Activated naive CD4-positive, alpha-beta T cell treated with Interleukin-2 at 50 U/mL for 16 hours (primary cell): ENCODE measurements at places on chromosomes 5 and 9.

DNA sequence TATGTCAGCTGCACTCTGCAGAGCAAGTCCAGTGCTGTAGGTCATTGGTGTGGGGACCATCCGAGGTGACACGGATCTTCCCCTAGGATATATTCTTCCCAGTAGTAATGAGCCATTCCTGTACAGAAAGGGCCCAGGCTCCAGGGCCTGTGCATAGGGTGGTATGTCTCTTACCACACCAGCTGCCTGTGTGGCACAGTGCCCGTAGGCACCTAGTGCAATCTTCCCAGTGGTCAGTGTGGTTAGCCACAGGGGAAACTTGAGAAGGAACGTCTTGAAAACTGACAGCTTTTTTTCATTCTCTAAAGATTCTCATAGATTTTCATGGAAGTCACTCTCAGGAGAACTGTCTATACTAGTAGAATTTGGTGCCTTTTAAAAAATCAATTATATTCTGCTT lies 39.8 kb downstream of the CYSTM1 start:
- no peak for DNase-seq

DNA sequence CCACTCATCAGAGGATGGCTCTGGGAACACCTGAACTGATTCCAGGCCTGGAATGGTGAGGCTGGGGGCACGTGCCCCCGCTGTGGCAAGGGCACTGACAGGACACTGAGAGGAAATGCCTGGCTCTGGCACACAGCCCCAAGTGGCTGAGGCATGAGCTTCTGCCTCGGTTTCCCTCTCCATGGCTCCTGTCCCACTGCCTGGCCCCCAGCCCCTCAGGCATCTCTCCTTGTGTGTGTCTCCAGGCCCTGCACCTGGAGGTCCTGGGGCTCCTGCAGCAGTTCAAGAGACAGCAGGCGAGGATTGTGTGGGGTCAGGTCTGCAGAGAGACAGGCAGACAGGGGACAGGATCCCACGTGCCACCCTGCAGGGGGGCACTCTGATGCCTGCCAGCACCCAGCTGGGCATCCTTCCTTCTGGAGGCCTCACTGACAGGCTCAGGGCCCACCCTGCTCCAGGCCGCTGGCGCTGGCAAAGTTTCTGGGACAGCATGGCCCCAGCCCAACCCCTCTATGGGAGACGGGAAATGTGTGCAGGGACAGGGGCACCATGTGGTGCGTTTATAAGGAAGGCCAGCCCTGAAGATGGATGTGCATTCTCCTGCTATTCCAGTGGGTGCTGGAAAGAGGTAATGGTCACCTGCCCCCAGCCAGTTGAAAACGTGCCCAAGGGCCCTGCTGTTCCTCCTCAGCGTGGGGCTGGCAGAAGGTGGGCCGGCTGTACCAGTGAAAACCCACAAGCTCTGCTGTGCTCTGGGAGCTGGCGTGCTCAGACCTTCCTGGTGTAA lies 66.0 kb downstream of the RASGEF1C start:
- DNase-seq: no peak

GRCh38 chr5:115393239-115393638 lies 96.8 kb upstream of the CCDC112 start:
- DNase-seq: no peak

- DNase-seq: no peak
These were observed 60.2 kb upstream of the SRP19 start for GRCh38 chr5:112800891-112801290.

- DNase-seq: no peak
These were observed 118.0 kb upstream of the TNPO1 start for GRCh38 chr5:72698481-72698880.

GRCh38 chr9:127524373-127524772 lies 73.1 kb downstream of the LRSAM1 start:
- DNase-seq: no peak

GRCh38 chr9:740221-740620 lies 101.3 kb upstream of the DMRT1 start:
- no peak for DNase-seq

- DNase-seq: no peak
These were observed 164.7 kb upstream of the PTGER4 start for GRCh38 chr5:40514976-40515375.

DNA sequence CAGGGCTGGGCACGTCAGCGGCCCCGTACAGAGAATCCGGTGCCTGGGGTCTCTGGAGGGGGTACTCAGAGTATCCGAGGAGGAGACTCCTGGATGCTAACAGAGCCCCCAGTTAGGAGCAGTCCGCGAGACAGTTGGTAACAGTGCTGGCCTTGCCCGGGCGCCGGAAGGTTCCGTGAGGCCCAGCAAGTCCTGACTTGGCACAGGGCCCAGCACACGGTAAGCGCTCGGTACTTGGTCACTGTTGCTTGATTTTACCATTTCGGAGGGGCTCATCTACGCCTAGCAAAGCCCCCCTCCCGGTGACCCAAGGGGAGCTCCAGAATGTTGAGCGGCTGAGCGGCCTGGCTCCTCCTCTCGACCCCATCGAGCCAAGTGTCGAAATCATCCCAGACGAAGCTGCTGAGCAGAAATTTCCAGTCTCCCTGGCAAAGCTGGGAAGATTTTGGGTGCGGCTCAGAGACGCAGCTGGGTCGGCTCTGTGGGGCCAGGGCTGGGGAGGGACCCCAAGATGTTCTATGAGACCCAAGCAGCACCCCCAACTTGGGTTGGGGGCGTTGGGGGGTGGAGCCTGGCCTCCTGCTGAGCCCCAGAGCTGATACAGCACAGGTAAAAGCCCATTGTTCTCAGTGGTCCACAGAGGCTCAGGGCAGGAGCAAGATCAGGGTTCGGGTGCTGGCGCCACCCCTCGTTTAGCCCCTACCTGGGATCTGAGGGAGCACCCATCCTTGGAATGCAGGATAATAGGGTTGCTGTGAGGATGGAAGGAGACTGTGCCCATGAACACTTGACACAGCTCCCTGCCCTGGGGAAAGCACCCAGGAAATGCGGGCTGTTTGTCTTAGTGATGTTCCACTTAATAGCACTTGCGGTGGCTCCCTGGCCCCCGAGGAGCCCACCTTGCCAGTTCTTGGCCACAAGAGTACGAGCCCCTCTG lies 137.2 kb downstream of the C9orf50 start:
- DNase-seq: peak; percentile 37

GRCh38 chr5:127072861-127073846 lies at the start of gene C5orf63:
C5orf63 (minus strand) TSS chr5:127073502; CDS start chr5:127058995, 14,507 bp downstream.
- peak; percentile 80 for DNase-seq
